ENCODE measurements at places on chromosomes 7 and 10.
A peak's percentile ranks its signal among the peaks of the same experiment; 100 is the strongest.

DNA sequence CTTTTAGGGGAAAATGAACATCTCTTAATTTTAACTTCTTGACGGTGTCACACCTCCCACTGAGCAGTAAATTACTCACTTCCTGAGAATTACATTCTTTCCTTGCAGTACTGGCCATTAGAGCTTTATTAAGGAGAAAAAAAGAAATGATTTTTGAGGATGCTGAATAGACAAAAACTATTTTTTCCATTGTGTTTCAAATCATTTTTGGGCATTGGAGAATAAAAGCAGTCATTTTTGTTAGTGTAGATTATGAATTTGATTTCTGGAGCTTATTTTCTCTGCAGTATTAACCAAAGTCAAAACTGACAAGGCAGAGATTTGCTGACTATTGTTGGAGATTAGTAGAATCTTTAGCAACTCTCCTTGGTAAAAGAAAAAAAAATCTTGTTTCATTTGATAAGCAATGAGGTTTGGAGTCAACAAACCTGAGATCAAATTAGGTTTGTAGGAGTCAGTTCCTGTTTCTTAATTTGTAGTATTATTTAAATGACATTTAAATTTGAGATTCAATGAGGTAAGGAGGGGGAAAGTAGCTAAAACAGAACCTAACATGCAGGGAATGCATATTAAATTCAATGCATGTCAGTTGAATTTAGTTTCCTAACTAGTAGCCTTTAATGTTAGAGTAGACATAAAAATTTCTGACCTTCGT is 70.6 kb downstream of the AP3M1 start:
- peak; percentile 54 for DNase-seq

GRCh38 chr7:30078280-30078679 is 50.1 kb downstream of the PLEKHA8 start:
- DNase-seq = no peak

DNA sequence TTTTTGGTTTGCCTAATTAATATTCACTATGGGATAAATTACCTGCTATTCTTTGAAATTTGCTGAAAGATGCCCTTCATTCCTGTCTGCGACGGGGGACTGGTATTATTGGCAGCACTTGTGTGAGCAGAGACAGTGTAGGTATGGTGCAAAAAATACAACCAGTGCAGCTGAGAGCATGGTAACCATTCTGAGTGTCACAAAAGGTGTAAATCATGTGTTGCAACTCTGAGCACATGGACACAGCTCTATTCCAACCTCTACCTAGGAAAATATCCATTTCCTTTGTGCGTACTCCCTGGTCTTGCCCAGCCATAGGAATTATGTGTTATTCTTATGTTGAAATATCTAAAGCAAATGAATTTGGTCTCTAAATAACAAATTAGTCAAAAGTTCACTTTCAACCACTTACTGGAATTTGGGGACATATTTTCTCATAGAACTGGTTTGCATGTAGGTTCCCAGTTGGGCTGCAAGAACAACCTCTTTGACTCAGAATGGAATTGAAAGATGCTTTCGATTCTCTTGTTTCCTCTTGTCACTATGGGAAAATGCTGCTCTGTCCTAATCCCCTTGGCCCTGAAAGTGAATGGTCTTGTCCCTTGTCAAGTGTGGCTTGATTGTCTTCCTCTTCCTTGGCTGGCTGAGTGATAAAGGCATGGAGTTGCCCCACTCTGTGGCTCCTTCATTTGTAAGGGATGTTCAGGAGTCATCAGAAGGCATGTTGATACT is 57.0 kb downstream of the CELF2 start:
- no peak for DNase-seq

GRCh38 chr7:43879477-43879876 is 10.2 kb upstream of the MRPS24 start:
- DNase-seq = peak; percentile 70

- no peak for DNase-seq
These were observed 349.6 kb downstream of the TFEC start for GRCh38 chr7:115680921-115681320.

- no peak for DNase-seq
These were observed 148.3 kb downstream of the CTTNBP2 start for GRCh38 chr7:117724898-117725297.

DNA sequence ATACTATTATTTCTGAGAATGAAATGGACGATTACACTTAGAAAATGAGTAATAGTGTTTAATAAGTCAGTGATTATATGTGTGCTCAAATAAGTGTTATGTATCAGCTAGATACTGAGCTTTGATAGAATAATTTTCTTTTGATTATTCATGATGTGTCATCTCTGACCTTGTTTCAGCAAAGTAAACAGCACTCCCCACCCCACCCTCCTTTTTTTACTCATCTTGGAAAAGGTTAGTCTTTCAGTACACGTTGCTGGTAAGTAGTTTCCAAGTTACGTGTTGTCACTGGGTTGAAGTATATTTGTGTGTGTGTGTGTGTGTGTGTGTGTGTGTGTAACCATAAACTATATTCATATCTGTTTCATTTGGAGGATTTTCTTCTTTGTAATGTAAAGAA is 84.1 kb downstream of the GNAI1 start:
- peak; percentile 92 for DNase-seq

DNA sequence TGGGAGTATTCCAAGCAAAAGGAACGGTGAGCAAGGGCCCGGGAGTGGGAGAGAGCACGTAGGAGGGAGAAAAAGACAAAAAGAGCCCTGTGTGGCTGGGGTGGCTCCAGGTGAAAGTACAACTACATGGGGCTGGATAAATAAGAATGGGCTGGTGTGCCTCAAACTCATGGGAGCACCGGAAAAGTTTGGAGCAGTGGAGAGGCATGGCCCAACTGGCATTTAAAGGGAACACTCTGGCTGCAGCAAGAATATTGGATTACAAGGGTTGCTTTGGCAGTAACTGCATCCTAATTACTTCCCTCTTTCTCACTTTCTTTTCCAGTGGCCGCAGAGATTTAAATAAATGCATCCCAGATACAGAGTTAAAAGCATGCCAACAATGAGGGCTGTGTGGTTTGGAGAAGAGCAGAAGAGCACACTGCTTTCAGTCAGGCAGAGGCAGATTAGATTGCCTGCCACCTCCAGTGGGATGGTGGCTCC is 39.1 kb upstream of the HERPUD2 start:
- DNase-seq = no peak

GRCh38 chr7:150502519-150502918 is 12.2 kb upstream of the GIMAP7 start:
- DNase-seq = no peak

DNA sequence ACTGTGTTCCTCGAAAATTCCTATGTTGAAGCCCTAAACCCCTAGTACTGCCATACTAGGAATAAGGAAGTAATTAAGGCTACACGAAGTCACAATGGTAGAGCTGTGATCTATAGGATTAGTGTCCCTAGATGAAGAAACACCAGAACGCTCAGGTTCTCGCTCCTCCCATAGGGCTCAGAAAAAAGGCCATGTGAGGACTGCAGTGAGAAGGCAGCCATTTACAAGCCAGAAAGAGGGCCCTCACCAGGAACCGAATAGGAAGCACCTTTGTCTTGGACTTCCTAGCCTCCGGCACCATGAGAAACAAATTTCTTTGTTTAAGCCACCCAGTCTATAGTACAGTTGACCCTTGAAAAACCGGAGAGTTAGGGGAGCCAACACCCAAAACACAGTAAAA is 46.2 kb downstream of the CACUL1 start:
- DNase-seq = no peak

DNA sequence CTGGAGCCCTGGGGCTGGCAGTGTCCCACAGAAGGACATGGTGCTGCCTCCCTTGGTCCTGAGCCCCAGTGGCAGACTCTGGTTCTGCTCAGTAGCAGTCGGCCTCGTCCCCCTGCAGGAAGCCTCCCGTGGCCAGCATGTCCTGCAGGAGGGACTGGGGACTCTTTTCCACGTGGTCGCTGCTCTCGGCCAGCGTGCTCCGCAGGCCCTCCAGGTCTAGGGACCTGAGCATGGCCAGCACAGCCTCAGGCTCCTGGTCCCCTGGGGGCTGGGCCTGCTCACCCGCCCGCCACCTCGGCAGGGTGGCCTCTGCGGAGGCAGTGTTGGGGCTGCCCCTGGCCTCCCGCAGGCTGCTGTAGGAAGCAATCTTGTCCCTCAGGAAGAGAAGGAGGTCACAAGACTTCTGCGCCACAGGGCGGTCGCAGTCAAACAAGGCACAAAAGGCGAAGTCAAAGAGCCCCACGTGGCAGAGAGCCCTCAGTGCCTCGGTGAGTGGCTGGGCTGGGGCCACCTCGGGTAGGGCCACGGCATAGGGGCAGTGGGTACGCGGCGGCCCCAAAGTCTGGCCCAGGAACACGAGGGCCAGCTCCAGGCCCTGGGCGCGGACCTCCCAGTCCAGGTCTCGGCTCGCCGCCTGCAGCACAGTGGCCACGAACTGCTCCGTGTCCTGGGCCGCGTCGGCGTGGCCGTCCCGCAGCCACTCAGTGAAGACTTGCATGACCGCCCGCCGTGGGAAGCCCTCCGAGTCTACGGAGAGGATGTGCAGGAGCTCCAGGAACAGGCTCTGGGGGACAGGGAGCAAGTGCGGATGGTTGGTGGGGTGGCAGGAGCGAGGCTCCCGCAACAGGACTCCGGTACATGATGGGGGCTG is 17.1 kb downstream of the BRAT1 start:
- DNase-seq = no peak

- no peak for DNase-seq
These were observed 248.9 kb upstream of the LRRN3 start for GRCh38 chr7:110841840-110842545.

DNA sequence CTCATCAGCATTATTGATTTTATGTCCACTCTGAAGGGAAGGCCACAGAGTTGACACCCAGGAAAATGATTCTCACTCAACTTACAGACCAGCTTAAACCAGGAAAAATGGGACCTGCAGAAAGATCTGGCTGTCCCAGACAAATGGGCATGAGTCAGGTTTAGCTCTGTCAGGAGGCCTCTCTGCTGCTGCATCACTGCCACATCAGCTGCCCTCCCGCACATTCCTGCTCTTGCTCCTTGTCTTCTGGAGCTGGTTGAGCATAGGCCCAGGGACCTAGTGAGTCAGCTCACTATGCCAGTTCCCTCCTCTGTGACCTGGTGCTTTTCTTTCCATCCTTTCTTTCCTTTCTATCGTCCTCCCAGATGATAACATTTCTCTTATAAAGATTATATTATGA is 18.8 kb upstream of the SMNDC1 start:
- DNase-seq = peak; percentile 95

- DNase-seq = peak; percentile 47
These were observed 711 bp downstream of the NAMPT start for GRCh38 chr7:106283831-106284713.

- DNase-seq = no peak
These were observed 35.7 kb downstream of the ZCCHC24 start for GRCh38 chr10:79409726-79410085.

DNA sequence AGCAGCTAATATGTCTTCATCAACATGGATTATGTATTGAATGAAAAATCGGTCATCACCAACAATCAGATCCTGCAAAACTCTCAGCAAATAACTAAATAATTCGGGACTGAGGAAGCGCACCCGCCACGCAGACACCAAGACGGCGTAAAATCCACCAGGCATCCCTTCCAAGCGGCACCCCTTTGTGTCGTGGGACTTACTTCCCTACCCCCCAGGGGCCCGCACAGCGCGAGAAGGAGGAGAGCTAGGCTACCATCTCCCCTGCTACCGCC is 721 bp downstream of the ARL3 start:
- no peak for DNase-seq

GRCh38 chr7:26653430-26654399 is 210.7 kb downstream of the SKAP2 start:
- peak; percentile 16 for DNase-seq

DNA sequence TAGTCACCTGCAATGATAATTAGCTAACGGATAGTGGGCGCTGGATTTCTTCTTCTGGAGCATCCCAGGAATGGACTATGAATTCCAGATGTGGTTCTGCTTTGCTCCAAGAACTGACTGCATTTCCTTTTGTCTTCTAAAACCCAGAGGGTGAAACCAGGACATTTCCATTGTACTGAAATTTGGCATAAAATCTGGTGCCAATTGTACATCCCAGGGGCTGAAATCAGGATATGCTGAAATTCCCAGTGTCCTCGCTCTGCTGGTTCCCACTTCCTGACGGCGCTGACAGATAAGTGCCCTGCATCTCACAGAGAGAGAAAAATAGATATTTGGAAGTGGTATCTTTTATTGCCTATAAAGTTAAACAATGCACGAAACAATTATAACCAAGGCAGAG is 31.9 kb downstream of the RBM20 start:
- DNase-seq = no peak

DNA sequence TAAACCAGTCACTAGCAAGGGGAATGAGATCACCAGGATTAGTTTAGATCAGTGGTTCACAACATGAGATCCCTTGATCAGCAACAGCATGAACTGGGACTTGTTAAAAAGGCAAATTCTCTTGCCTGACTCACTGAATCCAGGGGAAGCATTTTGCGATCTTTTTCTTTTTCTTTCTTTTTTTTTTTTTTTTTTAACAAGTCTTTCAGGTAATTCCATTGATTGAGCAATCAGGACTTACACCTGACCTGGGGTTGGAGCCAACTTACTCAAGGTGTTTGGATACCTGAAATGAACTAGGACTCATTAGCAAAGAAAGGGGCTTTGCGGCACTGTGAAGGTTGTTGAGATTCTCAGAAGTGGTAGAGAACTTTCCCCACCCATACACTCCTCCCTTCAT is 47.1 kb upstream of the PRR15 start:
- no peak for DNase-seq

GRCh38 chr7:107915541-107915940 is 24.6 kb downstream of the DLD start:
- DNase-seq = no peak

DNA sequence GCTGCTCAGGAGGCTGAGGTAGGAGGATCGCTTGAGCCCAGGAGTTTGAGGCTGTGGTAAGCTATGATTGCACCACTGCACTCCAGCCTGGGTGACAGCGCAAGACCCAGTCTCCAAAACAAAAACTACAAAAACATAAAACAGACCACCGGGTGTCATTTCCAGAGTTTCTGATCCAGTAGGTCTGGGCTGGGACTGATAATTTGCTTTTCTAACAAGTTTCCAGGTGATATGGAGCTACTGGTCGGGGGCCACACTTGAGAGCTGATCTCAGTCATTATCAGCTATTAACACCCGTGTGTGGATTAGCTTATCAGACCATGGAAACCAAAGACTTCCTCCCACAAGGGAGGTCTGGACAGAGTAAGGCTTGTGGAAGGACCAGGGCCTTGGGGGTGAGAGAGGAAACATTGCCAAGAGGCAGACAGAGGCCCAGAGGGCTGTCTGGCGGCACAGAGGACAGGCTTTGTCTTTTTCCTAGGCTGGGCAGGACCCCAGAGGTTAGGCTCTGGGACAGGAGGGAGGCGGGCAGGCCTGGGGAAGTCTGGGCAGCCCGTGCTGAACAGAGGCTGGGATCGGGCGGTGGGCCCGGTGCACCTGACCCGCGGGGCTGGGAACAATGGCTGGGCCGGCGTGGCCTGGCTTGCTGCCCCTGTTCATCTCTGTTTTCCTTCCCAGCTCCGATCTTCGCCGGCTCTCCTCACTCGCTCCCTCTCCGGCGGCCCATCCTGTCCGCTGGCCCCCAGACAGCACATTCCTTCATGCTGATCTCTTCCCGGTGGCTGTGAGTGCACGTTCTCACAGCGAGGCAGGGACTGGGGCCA is 25.2 kb downstream of the TMEM270 start:
- no peak for DNase-seq

Measured in RCC 7860 (cell line).